ENCODE measurements at places on chromosomes 16 and 17.

DNA sequence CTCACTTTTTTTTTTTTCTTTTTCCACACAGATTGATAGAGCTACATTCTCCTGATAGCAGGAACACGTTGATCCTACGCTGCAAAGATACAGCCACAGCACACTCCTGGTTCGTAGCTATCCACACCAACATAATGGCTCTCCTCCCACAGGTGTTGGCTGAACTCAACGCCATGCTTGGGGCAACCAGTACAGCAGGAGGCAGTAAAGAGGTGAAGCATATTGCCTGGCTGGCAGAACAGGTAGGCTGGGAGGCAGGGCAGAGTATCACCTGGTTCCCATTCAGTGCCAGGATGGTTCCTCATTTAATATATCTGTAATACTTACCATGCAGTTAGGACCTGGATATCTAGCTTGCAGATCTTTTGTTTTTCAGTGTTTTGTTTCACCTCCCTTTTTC, 51.1 kb upstream of the VPS4A start:
- peak; percentile 7 for DNase-seq

DNA sequence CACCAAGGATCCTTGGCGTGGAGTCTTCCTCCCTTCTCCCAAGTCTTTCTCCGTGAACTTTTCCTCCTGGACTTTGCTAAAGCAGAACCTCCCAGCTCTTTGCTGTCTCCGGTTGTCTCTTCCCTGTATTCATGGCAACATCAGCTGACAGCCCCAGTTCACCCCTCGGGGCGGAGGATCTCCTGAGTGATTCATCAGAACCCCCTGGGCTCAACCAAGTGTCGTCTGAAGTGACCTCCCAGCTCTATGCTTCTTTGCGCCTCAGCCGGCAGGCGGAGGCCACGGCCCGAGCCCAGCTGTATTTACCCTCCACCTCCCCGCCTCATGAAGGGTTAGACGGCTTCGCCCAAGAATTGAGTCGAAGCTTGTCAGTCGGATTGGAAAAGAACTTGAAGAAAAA, 943 bp downstream of the CNTROB start:
- DNase-seq, result peak; percentile 71

DNA sequence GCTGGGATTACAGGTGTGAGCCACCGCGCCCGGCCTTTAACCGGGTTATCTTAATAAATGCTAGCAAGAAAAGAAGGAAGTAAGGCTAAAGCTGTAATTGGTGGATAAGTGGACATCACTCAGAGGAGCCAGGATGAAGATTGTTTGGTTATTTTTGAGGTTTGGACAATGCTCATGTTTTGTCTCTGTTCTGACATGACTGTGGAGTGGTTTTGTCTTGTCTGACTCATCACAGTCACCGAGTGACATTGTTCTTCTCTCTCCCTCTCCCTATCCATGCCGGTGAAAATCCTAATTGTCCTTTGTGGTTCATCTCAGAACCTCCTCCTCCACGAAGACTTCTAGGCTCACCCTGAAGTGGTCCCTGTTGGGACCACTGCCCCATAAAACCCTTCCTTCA, 23.5 kb upstream of the GRIN2A start:
- DNase-seq, result no peak

- no peak for DNase-seq
These were observed 19.8 kb downstream of the MAP2K4 start for GRCh38 chr17:12040478-12040877.

- DNase-seq, result no peak
These were observed 541 bp downstream of the ACACA start for GRCh38 chr17:37405955-37406634.

DNA sequence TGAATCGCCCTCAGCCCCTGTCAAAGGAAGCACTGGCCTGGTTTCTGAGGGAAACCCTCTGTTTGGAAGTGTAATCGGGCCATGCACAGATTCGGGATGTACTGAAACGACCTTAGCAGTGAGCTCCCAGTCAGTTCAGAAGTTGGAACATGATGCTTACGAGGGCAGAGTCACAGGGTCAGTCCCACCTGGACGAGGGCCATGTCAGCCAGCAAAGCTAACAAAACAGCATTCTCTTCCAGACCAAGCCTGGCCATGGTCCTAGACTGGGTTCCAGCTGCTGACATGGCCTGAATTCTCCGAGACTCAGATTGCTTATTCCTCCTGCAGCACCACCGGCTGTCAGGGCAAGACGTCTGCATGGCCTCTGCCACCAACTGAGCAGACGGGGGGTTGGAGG, 192.2 kb upstream of the WSCD1 start:
- DNase-seq, result no peak

GRCh38 chr16:24493821-24494220, 45.5 kb upstream of the RBBP6 start:
- peak; percentile 18 for DNase-seq

DNA sequence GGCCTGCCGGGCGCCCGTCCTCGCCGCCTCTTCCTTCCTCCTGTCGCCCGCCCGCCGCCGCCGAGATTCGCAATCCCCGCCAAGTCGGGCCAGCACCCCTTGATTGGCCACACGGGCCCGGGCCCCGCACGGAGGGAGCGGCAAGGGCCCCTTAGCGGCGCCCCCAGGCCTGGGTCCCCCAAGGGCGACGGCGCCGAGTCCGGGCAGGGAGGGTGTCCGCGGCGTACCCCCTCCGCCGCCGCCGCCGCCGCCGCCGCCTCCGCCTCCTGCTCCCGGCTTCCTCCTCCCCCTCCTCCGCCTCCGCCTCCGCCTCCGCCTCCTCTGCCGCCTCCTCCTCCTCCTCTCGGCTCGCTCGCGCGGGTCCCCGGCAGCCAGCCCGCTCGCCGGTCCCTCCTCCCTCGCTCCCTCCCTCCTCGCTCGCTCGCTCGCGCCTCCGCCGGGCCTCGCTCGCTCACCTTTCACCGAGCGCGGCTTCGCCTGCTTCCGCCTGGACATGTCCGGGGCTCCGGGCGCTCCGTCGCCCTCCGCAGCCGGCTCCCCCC, 561 bp downstream of the ZNF423 start:
- DNase-seq, result peak; percentile 69

GRCh38 chr16:14132696-14133048, 61.6 kb downstream of the MRTFB start:
- no peak for DNase-seq
